ENCODE measurements at places on chromosomes 6 and 20.
A peak's percentile ranks its signal among the peaks of the same experiment; 100 is the strongest.

DNA sequence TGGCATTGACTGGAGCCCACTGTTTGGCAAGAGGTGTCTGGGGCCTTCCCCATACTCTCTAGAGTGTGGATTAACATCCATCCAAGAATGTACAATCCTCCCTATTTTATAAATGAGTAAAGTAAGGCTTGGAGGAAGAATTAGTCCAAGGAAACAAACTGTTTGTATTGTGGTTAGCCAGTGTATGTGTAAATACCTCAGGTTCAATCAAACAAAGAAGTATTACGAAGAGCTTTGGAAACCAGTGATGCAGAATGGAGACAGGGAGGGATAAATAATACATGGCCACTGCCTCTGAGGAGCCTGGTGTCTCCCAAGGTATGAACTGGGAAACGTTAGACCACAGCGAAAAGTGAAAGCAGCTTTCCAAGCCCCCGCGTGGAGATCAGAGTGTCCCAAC is 226.6 kb upstream of the RIN2 start:
- DNase-seq = no peak

DNA sequence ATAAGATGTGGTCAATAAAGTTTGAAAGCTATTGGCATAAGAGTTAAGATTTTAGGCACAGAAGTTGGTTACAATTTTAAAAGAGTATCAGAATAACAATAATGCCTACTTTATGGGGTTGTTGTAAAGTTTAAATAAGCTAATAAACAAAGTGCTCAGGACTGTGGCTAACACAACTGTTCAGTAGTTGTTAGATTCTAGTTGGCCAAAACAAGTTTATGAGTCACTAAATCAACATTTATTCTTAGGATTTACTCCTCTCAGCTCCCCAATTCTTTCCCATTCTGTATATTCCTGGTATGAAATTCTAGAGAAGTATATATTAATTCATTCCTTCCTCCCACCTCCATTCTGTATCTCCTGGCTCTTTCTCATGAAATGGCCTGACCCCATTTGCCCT is 14.5 kb downstream of the RMND1 start:
- no peak for DNase-seq

DNA sequence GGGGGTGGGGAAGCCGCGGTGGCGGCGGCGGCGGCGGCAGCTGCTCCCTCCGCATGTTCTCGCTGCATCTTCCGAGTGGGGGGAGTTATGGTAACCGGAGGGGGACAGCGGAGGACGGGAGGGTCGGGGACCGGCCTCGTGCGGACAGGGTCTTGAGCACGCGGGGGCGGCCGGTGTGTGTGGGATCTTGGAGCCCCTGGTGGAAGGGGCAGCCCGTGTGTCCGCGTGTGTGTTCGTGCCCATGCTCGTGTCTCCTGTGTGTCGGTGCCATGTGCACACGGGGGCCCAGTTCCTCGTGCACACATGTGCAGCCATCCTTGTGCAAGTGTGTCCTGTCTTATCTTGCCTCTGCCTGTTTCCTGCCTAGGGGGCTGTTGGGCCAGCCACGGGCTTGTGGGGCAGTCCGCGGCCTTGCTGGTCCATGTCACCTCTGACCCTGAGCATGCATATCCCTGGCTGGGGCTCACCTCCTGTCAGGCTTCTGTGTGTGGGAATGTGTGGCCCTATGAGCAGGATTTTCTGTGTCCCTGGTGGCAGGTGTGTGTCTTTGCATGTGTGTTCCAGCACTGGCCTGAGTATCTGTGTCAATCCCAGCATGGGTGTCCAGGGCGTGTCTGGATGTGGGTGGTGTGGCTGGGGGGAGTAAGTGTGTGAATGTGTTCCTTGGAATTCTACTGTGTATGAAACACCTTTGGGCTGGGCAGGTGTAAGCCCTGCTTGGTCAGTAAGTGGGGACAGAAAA is 8.5 kb downstream of the SYNGAP1 start:
- no peak for DNase-seq

GRCh38 chr20:54481442-54481841 is 6.0 kb downstream of the DOK5 start:
- no peak for DNase-seq

GRCh38 chr6:142359271-142359960 is 57.6 kb downstream of the ADGRG6 start:
- no peak for DNase-seq

DNA sequence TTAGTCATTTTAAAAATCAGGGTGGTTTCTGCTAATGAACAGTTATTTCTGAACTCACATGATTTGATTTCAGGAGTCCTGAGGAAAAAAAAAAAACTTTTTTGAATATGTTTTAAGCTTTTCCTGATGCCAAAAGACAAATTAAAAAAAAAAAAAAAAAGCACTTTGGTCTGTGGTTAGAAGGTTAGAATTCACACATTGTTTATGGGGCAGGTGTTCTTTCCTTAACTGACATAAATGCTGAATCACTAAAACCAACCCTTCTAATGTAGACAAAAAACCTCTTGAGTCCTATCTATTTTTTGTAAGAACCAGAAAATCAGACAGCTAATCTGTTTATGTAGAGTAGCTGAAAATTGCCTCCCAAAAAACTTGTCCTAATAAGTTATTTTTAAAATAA is 20.4 kb downstream of the THEMIS start:
- no peak for DNase-seq

DNA sequence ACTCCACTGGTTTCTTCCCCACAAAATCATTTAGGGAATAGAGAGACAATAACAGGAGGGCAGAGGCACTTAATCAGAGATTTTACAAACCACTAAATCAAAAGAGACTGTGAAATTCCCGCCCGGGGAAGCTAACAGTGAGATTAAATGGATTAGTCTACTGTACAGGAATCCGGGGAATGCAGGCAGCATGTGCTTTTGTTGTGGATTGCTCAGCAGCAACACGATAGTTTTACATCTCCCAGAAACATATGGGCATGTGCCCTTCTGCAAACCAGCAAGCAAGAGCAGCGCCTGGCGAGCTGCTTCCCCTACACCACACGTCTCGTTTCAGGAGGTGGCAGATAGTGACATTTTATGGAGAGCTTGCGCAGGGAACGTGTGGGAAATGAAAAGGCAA is 382.3 kb downstream of the CD83 start:
- DNase-seq = no peak

GRCh38 chr6:99492092-99492491 is 23.1 kb downstream of the USP45 start:
- no peak for DNase-seq

DNA sequence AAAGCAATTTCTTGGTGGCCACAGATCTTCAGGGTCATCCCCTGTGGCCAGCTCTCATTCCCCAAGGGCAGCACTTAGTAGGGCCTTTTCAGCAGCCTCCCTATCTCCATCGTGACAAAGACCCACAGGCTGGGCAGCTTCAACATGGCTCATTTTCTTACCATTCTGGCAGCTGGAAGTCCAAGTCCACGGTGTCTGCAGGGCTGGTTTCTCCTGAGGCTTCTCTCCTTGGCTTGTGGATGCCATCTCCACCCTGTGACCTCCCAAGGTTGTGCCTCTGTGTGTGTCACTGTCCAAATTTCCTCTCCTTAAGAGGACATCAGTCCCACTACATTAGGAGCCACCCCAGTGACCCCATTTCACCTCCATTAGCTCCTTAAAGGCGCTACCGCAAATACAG is 161.7 kb downstream of the CDH4 start:
- no peak for DNase-seq

GRCh38 chr20:846894-847278 is 13.4 kb downstream of the FAM110A start:
- no peak for DNase-seq

DNA sequence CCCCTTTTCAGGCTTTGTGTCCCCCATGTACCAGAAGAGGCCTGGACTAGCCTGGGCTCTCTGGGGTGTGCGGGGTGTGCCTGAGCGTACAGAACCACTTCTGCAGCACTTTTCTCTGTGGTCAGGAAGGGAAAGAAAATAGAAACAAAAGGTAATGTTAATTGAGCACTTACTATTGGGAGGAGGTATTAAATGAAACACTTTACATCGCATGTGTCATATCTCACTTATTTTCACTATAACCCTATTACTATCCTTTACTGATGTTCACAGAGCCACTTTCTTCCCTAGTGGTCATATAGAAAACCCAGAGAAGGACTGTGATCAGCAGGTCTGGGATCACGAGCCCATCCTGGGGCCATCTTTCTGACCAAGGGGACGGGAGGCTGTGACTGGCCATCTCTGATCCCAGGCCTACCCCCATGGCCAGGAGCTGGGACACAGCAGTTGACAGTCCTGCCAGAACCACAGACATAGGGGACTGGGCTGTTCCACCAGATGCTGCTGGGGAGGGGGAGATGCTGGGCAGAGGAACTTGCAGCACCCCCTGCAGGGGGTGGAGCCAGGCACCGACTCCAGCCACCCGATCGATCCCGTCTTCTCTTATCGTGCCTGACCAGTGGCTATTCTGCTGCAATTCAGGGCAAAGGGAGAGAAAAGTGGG is 107.6 kb downstream of the VEGFA start:
- DNase-seq = no peak

DNA sequence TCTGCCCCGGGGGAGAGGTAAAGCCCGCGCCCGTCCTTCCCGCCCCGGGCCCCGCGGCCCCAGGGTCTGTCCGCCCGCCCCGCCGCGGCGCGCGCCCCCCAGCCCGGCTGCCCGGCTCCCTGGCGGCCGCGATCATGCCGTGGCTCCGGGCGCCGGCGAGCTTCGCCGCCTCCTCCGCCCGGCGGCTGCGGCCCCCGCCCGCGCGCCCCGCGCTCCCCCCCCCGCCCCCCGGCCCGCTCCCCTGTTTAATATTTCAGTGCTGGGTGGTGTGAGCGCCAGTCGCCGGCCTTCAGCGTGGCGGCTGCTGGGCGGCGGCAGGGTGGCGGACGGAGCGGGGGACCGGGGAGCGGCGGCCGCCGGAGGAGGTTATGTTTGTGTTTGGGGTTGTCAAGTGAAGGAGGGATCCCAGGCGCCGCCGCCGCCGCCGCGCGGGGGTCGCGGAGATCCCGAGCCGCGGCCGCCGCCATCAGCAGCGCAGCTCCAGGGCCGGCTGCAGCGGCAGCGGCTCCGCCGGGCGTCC is at the start of gene HIVEP1:
Gene HIVEP1, plus strand, starts transcription at position 275 of the 520 bp plus-strand sequence. CDS start 3,317 bp downstream, outside the sequence.
- no peak for DNase-seq

- no peak for DNase-seq
Measured at GRCh38 chr20:4838526-4838925, 116.8 kb downstream of the PRND start.

GRCh38 chr6:139124887-139125672 is 9.8 kb upstream of the HECA start:
- peak; percentile 26 for DNase-seq

- no peak for DNase-seq
Measured at GRCh38 chr6:111683749-111684267, 78.1 kb upstream of the TRAF3IP2 start.

DNA sequence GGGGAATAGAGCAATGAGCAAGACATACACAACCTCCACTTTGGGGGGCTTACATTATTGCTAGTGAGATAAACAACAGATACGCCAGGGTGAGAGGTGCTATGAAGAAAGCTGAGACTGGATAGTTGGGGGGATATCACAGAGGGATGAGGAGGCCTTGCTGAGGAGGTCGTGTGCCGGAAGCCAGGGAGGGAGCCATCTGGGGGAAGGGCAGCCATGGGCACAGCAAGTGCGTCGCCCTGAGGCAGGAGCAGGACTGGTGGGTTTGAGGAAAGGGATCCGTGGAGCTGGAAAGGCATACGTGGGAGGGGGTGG is 12.2 kb upstream of the BAK1 start:
- DNase-seq = no peak

- no peak for DNase-seq
Measured at GRCh38 chr20:23291575-23292240, 58.9 kb upstream of the NXT1 start.

- DNase-seq = no peak
Measured at GRCh38 chr6:110356778-110357177, 1.4 kb downstream of the METTL24 start.

GRCh38 chr6:113031591-113032238 is 684.6 kb downstream of the RFPL4B start:
- peak; percentile 30 for DNase-seq

DNA sequence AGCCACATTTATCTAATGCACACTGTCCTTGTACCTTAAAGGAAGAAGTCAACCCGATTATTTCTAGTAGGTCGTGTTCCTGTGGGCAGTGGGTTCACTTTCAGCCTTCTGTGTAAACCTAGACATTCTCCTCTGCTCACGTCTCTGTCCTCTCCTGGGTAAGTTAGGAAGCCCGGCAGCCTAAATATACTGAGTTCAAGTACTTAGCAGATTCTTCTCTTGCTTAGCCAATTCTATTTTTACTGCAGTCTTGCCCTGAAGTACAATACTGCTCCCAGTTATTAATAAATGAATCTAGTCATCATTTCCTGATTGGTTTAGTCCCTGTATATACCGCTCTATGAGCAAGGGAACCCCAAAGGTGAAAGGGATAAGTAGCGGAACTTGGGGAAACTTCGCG is 14.6 kb upstream of the GPR63 start:
- DNase-seq = no peak

- no peak for DNase-seq
Measured at GRCh38 chr20:31602431-31602778, 2.7 kb upstream of the ID1 start.

DNA sequence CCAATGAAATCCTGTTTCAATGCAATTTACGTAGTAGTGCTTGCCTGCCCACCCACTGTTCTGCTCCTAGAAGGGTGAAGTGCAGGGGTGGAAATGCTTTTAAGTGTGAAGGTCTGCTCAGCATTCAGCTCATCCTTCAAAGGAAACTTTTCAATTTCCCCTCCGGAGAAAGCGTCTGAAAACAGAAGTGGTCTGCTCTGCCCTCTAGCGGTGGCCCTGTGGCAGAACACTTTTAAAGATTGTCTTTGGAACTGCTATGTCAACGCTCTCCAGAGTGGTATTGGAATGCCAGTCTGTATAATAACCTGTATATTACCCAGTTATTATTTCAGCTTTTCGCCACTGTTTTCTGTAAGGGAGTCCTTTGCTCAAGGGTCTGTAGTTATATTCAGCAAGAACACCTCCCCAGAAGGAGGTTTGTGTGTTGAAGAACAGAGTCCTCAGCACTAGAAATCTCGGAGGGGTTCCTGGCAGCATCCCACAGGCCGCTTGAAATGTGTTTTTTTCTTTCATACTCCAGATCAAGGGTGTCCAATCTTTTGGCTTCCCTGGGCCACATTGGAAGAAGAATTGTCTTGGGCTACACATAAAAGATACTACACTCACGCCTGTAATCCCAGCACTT is 63.1 kb upstream of the KLHL31 start:
- peak; percentile 7 for DNase-seq

GRCh38 chr20:50815162-50815989 is 20.5 kb downstream of the BCAS4 start:
- DNase-seq = peak; percentile 41

- DNase-seq = peak; percentile 28
Measured at GRCh38 chr6:73585566-73586415, 65.0 kb upstream of the EEF1A1 start.

- no peak for DNase-seq
Measured at GRCh38 chr6:187210-187861, 105.0 kb upstream of the DUSP22 start.

GRCh38 chr20:25277051-25277801 is 29.3 kb downstream of the PYGB start:
- no peak for DNase-seq

DNA sequence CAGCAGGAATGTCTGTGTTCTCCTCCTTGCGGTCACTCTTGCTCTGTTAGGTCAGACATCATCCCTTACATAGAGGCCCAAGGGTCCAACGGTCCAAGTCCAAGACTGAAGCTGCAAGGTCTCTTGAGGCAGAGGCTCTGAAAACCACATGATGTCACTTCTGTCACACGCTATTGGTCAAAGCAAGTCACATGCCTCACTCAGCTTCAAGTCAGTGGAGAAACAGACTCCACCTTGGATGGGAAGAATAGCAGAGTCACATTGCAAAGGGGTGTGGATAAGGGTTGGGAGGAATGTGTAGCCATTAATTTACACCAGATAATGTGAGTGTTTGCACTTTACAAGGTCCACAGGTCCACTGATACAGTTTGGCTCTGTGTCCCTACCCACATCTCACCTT is 17.5 kb downstream of the SLC52A3 start:
- no peak for DNase-seq

- DNase-seq = no peak
Measured at GRCh38 chr6:14026831-14027539, 90.6 kb upstream of the CD83 start.
